Glomerular endothelial cell (primary cell): ENCODE measurements at places on chromosomes 5 and 9. TPM values are rescaled to one million over a fixed set of nuclear protein-coding genes. Genes with fewer than 3 reads are reported as not detected.

Gene TLR4
- 38.6 and 38.8 TPM in 2 replicates for total RNA-seq

Gene PDZD2
- total RNA-seq: 8.4 and 20.3 TPM in 2 replicates

Gene PTGDS
- not detected in 2 replicates for total RNA-seq

DNA sequence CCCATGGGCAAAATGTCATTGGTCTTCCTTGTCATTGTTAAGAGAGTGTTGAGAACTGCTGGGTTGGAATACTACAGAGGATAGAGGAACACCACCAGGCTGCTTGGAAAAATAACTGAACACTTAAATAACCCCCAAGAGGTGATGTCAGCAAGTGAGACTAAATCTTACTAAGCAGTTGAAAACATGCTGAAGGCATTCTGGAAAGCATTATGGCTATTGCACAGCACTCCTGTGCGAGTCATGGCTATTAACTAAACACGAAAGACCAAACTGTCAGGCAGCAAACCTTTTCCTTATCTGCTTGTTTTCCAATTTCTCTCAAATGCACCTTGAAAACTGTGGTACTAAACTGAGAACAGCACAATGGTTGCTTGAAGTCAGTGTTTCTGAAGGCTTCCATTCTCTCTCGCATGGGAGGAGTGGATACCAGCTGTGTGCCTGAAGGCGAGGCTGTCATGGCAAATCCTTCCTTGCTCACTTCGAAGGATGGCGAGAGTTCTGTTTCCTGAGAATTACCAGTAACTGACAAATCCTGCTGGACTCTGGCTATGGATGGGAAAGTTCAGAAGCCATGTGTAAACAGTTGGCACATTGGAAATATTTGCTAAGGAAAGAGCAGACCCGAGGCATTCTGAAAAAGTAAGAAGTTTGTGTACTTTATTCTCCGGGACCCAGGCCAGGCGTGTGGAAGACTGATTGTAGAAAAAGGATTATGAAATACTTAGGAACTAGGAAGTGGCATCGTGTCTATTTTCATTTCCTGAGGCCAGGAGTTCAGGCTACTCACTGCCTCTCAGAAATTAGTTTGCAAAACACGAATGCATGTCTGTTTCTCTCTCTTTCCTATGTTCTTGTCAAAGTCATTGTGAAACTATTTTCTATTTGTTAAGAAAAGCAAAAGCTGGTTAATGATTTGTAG is 182.1 kb downstream of the DMRT2 start:
- no peak for DNase-seq

DNA sequence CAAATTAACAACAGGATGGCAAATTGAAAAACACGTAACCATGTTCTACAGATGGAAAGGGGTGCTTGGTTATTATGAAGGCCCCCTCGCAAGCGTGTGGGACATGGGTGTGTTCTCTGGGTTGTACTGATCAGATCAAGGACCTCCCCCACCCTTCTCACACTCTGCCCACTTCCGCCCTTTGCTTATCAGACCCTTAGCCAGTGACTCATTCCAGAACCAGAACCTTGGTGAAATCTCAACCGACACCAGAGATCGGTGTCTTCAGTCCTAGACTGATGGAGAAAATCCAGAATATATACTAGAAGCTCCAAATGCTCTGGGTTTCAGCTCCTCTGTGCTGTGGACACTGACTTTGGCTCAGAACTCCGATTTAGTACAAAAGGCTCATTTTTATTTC is 64.9 kb downstream of the PTTG1 start:
- DNase-seq: no peak

DNA sequence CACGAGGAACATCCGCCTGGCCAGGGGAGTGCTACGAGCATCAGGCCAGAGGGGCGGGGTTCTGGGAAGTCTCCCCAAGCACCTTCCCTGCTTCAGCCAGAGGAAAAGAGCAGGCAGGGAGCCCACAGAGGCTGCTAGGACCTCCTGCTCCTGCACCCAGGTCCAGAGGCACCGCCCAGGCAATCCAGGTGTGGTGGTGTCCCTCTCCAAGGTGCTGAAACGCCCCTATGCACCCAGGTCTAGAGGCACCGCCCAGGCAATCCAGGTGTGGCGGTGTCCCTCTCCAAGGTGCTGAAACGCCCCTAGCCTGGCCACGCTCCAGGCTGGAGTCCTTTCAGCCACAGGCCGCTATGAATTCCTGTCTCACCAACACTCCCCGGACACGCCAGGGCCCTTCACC is 10.7 kb upstream of the UBAC1 start:
- no peak for DNase-seq

GRCh38 chr9:126406075-126406667 is 79.5 kb downstream of the MVB12B start:
- DNase-seq: no peak

DNA sequence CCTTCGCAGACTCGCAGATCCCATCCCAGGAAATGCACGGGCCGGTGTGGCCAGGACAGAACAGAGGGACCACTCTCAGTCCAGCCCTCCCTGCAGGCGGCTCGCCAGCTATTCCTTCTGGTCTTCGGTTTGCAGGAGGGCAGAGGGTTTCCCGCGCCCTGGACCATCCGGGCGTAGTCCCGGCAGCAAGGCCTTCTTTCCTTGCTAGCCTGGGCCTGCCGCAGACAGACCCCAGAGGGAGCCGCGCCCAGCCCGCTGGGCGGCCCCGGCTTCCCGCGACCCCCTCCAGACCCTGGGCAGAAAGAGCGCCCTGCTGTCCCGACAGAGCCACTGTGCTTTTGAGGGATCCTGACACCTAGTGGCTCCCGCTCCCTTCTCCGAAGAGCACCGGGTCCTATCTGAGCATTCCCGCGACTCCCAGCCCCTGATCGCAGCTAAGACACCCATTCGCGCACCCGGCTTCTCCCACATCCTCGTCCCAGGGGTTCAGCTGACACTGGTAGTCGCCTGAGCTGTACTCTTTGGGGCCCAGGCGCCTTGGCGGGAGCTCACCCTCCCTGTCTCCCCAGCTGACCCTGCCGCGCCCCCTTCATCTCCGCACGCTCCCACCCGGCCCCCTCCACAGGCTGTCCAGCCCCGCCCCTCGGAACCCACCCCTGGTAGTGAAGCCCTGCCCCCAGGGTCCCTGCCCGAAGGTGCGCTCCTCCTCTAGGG is 1.1 kb downstream of the CFAP90 start:
- no peak for DNase-seq

GRCh38 chr5:135337064-135337463 is 62.0 kb downstream of the MACROH2A1 start:
- no peak for DNase-seq

DNA sequence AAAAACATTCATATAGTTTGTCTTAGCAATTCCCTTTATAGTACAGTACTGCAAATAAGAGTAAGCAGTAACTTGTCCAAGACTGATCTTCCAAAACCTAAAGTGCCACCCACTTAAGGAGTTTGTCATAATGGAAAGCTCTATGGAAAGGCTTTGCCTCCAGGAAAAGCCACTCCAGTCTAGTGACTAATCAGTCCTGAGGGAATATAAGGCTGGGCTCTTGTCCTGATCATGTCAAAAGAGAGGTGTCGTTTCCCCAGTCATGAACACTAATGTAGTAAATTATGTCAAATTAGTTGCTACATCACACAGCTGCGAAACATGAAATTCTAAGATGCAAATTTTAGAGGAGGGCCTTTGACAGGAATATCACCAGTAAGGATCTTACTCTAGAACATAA is 271.6 kb downstream of the GABRB2 start:
- no peak for DNase-seq

DNA sequence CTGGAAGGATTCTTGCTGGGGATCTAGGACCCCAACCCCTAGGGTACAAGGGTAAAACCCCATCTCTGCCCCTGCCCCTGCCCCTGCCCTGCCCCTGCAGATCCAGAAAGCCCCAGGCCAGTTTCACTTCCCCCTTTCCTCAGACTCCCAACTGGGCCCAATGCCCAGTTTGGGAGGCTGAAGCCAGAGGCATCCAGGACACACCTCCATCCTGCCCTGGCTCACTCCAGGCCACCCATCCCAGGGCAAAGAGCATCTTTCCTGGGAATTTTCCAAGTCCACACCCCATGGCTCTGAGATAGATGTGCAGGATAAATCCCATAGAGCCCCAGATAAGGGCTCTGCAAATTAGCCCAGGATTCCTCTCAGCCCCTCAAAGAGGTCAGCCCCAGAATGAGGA is 17.4 kb downstream of the CNTFR start:
- no peak for DNase-seq

DNA sequence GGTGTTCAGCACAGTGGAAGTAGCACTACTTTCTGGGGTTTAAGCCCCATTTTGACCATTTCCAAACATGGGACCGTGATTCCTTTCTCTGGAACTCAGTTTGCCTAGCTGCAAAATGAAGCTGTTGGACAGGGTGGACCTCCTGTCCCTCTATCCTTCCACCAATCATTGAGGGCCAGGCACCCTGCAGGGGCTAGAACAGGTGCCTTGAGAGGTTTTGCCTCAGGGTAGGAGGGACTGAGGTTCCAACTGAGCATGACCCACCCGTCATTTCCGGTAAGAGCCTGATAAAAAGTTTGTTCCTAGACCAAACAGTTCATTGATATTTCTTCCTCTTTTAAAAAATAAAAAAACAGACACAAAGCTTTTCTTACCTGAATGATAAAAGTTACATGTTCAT is 116.5 kb downstream of the MVB12B start:
- DNase-seq: no peak

GRCh38 chr5:90530736-90531487 is 1.5 kb upstream of the LYSMD3 start:
- no peak for DNase-seq

DNA sequence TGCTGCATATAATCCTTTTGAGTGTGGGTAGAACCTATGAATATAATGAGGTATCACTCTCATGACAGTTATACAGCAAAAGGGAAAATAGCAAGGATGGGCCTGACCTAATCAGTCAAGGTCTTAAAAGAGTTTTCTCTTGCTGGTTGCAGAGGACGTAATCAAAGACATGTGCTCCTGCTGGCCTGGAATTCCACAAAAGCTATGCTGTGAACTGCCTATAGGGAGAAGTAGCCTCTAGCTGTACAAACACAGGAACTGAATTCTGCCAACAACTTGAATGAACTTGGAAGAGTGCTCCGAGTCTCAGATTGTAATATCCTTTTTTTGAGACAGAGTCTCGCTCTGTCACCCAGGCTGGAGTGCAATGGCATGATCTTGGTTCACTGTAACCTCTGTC is 195.6 kb downstream of the PLK2 start:
- DNase-seq: no peak

Gene KIF3A
- total RNA-seq: 7.1 and 13.7 TPM in 2 replicates

DNA sequence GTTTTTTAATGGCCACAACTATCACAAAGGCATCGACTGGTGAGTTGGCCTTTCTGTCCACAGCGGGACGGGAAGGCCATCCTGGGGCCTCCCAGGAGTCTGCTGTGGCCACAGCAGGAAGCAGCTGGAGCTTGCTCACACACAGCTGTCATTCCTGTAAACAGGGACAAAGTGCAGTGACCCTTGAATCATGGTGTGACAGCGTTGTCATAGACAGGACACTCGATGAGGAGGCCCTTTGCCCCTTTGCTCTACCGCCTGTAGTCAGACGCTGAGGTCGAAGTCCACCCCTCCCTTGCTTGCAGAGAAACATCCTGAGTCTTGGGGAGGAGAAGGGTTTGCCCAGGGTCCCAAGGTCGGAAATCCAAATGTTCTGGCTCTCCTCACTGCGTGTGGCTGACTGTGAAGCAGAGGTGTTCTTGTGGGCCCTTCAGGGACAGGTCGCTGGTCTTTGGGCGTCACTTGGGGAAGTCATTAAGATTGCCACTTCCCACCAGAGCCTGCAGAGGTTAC is 35.1 kb downstream of the NDST1 start:
- DNase-seq: no peak

Gene SHOC1
- 0.06 TPM in 1 of 2 replicates, not detected in the other for total RNA-seq

Gene PALM2AKAP2
- 3.9 and 5.3 TPM in 2 replicates for total RNA-seq

Gene PPP1R26
- 16.4 and 19.8 TPM in 2 replicates for total RNA-seq

Gene OBP2B
- total RNA-seq: not detected in 2 replicates

DNA sequence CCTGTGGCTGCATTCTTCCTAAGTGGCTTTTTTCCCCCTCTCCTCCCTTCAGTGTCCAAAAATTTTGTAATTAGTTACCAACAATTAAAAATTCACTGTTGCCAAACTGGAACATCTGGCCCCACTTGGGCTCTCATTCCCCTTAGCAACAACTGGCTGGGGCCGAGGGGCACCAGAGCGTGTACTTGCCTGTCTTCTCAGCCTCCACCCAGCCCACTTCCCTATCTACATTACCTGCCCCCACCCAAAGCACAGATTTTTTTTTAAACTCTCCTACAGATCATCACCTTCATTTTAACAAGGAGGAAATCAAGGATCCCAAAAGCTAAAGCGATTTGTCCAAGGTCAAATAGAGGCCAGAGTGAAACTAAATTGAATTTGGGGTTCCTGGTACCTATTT is 278.8 kb downstream of the EBF1 start:
- DNase-seq: no peak
